ENCODE measurements at places on chromosomes 3 and 15. TPM values are rescaled to one million over a fixed set of nuclear protein-coding genes. Genes with fewer than 3 reads are reported as not detected.
A peak's percentile ranks its signal among the peaks of the same experiment; 100 is the strongest.

GRCh38 chr3:56845505-56845904 is 43.8 kb upstream of the ARHGEF3 start:
- H3K4me1 ChIP-seq: peaks cover 22% of the 10 kb centered on the region
- H3K36me3 ChIP-seq: peaks cover 4% of the 10 kb centered on the region
- H3K27me3 ChIP-seq: no peaks in the 10 kb centered on the region
- DNase-seq: no peak

DNA sequence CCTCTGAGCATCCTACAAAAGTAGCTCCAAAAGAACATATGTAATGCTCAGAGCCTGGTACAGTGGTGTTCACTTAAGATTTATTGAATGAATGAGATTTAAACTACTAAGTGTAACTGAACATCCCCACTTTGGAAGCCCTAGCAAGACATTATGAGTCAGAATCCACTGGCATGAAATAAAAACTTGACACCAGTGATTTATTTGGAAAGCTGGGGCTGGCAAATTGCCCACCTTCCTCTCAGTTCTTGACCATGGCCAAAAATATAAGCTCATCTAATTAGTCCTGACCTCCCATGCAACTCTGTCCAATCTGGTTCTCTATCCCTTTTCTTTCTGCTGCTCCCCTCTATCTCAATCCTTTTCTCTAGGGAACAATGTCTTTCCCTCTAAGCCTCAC is 418.0 kb downstream of the PLCL2 start:
- no peak for DNase-seq
- peaks cover 9% of the 10 kb centered on the region for H3K4me1 ChIP-seq
- no peak overlapping the region for H3K4me3 ChIP-seq
- H3K27ac ChIP-seq: no peak overlapping the region
- no peaks in the 10 kb centered on the region for H3K27me3 ChIP-seq

GRCh38 chr3:135314237-135314636 is 519.2 kb downstream of the EPHB1 start:
- H3K4me3 ChIP-seq: no peak overlapping the region
- no peaks in the 10 kb centered on the region for H3K4me1 ChIP-seq
- H3K36me3 ChIP-seq: no peaks in the 10 kb centered on the region
- H3K27me3 ChIP-seq: no peaks in the 10 kb centered on the region

GRCh38 chr3:197882586-197882985 is 67.4 kb upstream of the RPL35A start:
- no peaks in the 10 kb centered on the region for H3K27me3 ChIP-seq
- peaks cover 2% of the 10 kb centered on the region for H3K36me3 ChIP-seq
- H3K27ac ChIP-seq: no peak overlapping the region
- H3K4me1 ChIP-seq: peaks cover 11% of the 10 kb centered on the region
- H3K4me3 ChIP-seq: no peak overlapping the region

DNA sequence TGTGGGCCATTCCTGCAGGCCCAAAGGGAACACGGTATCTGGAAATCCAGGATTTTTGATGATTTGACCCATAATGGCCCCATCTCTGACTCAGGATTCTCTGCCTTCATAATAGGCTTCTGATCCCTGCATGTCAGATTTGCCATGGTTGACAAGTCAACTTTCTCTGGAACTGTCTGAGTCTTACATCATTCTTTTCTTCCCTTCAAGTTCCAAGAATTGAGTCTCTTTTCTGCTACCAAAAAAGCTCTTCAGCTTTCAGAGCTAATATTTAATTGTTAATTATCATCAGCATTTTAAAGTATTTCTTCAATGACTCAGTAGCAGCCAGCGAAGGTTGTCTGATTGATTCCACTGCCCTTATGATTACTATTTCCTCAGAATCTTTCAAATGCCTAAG is 244.4 kb upstream of the COL8A1 start:
- no peaks in the 10 kb centered on the region for H3K27me3 ChIP-seq
- no peaks in the 10 kb centered on the region for H3K36me3 ChIP-seq
- DNase-seq: no peak
- H3K4me3 ChIP-seq: no peak overlapping the region
- no peak overlapping the region for H3K27ac ChIP-seq
- no peaks in the 10 kb centered on the region for H3K4me1 ChIP-seq

GRCh38 chr15:95680728-95681127 is 649.8 kb upstream of the NR2F2 start:
- no peaks in the 10 kb centered on the region for H3K4me1 ChIP-seq
- H3K4me3 ChIP-seq: no peak overlapping the region
- no peak overlapping the region for H3K27ac ChIP-seq
- DNase-seq: no peak
- H3K27me3 ChIP-seq: no peaks in the 10 kb centered on the region

DNA sequence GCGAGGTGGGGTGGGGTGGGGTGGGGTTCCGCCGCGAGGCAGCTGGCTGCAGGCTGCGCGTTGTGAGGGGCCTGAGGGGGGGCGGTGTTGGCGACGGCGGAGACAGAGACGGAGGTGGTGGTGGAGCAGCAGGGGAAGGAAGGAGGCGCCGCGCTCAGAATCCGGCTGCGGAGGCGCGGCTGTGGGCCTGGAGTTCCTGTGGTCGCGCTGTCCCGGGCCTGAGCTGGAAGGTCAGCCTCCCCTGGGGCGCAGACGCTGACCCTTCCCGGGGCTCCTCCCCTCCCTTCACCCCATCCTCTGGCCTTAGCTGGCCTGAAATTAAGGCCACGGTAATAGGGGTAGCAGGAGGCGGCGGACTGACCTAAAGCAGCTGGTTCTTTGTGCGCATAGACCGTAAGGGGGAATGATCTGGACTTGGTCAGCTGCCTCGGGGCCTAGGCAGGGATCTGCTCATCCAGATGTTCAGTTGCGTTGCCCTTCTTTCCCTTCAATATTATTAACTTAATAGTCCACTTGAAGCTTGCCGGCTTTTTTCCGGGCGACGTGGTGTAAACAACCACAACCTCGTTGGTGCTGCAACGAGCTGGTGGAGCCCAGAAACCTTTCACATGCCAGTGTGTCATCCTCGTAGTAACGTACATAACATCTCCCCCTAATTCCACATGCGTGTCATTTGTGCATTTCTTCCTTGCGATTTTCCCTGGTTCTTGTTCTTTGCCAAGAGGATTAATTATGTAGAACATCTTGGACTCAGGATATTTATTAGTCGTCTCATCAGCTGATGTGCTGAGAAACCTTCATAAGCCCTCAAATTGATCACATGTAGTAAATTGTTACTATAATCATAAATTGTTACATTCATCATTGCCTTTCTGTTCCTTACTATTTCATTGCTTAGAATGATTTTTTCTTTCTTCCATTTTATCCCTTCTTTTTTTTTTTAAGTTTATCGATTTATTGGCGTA is 626 bp downstream of the SEC62 start:
- H3K4me3 ChIP-seq: peak overlapping the region; percentile 97
- H3K36me3 ChIP-seq: peaks cover 3% of the 10 kb centered on the region
- H3K27me3 ChIP-seq: no peaks in the 10 kb centered on the region

DNA sequence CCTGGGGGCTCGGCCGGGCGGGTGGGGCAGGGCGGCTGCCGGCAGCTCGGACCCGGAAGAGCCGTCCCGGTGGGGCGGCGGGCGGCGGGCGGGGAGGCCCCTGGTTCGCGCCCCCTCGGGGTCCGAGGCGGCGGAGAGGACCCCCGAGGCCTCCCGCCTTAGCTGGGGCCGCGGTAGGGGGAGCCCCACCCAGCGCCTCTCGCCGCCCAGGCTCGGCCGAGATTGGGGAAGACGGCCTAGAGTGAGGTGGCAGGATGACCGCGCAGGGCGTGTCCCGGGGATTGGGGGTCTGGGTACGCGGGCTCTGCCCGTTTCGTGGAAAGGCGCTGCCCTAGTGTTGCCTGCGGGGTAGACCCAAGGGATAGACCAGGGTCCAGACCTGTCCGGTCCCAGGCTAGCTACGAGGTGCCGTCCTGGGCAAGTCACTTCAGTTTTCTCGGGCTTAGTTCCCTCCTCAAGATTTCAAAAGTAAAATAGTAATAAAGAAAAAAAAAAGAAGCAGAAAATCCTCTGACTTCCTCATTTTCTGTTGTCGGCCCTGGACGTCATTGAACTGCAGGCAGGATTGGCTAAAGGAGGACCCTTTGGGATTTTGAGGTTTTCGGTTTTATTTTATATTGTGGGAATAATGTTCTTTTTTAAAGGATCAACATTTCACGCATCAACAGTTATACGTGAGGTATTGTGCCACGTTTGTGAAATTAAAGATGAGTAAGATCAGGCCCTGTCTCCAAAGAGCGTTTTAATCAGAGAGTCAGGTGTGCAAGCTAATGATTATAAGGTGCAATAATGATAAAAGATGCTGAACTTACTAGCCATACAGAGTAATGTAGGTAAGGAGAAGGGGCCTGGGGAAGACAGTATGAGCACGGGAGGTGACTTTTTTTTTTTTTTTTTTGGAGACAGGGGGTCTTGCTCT is 679 bp downstream of the IQGAP1 start:
- H3K4me1 ChIP-seq: peaks cover 44% of the 10 kb centered on the region
- peak overlapping the region; percentile 94 for H3K4me3 ChIP-seq
- peak; percentile 45 for DNase-seq
- no peaks in the 10 kb centered on the region for H3K27me3 ChIP-seq

GRCh38 chr3:136852180-136852579 is 9.8 kb upstream of the NCK1 start:
- H3K27ac ChIP-seq: no peak overlapping the region
- peaks cover 8% of the 10 kb centered on the region for H3K4me1 ChIP-seq
- no peaks in the 10 kb centered on the region for H3K27me3 ChIP-seq
- DNase-seq: no peak

DNA sequence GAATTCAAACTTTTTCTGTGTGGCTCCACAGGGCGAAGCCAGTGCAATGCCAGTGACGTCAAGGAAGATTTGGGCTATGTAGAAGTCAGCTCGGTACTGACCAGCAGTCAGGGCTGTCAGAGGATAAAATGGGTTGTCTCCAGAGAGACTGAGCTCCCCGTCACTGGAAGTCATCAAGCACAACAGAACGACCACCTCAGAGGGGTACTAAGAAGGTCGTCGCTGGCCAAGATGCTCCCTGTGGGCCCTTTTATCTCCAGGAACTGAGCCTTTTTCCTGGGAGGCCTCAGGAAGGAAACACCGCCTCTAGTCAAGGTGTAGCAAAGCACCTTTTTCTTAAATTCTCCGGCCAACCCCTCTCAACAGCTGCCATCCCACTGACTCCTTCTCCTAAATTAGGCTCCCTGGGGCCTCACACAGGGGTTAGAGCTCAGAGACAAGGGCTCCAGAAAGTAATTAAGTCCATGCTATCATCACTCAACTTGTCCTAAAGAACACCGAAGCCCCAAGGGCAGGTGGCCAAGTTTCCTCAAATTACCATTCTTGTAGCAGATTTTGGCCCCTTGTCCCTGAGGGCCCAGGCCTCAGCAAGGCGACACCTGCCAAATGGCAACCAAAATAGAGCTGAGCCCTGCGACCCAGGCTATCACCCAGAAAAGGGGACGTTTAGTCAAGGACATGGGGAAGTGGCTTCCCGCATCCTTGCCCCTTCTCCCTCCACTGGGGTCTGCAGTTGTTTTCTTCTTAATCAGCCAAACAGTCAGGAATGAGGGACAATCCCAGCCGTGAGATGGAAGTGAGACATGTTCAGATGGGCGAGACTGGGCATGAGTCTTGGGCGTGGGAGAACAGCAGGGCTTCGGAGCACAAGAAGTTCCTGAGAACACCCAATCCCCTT is 48.0 kb downstream of the SSUH2 start:
- no peaks in the 10 kb centered on the region for H3K4me1 ChIP-seq
- no peaks in the 10 kb centered on the region for H3K36me3 ChIP-seq
- no peak overlapping the region for H3K27ac ChIP-seq
- no peak for DNase-seq
- H3K4me3 ChIP-seq: no peak overlapping the region

The TTLL13 gene
- not detected for total RNA-seq

The MORC1 gene
- total RNA-seq: not detected

The NMNAT3 gene
- 1.7 TPM for total RNA-seq

The SLC51A gene
- not detected for total RNA-seq

The LYZL4 gene
- total RNA-seq: not detected

The DISP2 gene
- total RNA-seq: 0.02 TPM

Measured in T-helper 17 cell (primary cell).